ENCODE measurements at places on chromosomes 2 and 18.

DNA sequence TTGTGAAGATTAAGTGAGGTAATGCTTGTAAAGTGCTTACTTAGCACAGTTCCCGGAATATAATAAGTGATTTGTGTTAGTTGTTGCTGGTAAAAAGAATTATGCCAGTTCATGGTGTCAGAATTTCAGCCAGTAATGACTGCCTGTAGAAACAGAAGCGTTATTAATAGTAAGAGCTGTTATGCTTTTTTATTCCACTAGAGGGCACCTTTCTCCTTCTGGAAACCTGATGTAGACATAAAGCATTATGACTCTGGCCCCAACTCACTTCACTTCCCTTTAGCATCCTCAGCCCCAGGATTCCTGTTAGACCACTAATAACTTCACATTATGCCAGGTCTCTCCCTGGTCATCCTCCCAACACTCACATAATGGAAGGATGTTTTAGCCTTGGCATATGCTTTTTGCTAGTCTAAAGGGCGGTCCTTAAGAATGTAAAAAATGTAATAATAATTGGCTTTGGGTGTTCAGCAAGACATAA lies 34.9 kb downstream of the C18orf54 start:
- peak; percentile 44 for DNase-seq

- DNase-seq: no peak
Observed at GRCh38 chr2:200590090-200590489, 4.3 kb downstream of the AOX1 start.

- DNase-seq: no peak
Observed at GRCh38 chr2:134861173-134861572, 22.8 kb downstream of the ACMSD start.

DNA sequence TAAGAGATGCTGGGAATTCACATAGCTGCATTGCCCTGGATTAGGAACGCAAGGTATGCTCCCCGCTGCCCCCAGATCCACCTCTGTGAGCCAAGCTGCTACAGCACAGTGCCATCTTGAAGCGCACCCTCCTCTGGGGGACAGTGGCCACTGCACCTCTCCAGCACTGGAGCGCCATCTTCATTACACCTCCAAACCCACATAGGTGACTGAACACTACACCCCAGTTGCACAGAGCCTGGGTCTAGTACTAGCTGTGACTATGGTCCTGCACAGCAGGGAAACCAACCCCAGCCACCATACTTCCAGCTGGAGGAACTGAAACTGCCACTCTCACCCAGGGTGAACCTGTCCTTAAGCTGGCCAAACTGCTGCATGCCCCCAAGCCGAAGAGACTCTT lies 84.6 kb downstream of the TMEM237 start:
- DNase-seq: no peak
